ENCODE measurements at places on chromosomes 16 and 17.
A peak's percentile ranks its signal among the peaks of the same experiment; 100 is the strongest.

DNA sequence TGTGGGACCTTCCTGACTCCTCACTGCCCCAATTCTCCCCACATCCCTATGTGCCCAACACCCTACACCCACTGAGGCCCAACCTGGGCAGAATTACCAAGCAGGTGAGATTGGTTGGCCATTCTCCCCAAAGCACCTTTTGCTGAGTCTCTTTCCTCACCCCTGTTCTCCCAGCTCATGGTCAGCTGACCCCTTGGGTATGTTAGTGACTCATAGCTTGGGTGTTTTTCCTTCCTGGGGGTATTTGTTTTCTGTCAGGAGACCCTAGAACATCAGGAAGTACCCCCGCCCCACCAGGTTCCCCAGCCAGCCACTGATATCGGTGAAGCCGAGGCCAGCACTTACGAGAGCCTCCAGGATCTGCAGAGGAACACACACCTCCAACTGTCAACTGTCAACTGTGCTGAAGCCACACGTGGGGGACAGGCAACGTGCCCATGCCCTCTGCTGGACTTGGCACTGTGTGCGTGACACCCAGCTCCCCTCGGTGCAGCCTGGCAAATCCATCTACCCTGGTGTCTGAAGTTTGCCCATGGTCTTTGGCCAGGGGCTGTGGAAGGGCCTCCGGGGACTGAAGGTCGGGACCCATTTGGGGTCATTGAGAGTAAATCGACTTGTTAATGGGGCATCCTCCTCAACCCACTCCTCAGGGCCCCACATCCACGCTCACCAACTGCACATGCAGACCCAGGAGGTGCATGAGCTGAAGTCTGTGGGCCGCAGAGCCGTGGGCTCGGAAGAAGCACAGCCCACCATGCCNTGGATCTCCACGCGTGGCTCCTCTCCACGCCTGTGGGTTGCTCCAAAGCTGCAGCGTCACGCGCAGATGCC is 53.1 kb downstream of the METRNL start:
- no peak for DNase-seq

DNA sequence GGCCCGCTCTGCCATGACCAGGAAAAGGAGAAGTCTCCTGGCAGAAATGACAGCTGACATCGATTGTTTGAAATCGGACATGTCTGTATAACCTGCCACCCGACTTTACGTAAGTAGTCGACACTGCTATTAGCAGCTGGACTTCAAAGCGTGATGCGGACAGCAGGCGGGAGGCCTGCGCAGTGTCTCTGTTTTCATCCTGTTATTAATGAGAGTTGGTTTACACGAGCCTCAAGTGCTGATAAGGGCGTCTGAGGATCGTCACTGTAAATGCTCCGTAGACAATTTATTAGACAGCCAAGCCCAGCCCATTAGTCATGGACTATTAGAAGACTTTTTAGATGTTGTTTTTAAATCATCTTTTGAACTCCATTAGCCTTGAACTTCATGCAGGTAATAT is 328.3 kb downstream of the FOXL1 start:
- no peak for DNase-seq

- DNase-seq, result no peak
Observed at GRCh38 chr17:28008513-28008912, 34.0 kb upstream of the NLK start.

- no peak for DNase-seq
Observed at GRCh38 chr17:31588034-31588433, 196.6 kb downstream of the RAB11FIP4 start.

DNA sequence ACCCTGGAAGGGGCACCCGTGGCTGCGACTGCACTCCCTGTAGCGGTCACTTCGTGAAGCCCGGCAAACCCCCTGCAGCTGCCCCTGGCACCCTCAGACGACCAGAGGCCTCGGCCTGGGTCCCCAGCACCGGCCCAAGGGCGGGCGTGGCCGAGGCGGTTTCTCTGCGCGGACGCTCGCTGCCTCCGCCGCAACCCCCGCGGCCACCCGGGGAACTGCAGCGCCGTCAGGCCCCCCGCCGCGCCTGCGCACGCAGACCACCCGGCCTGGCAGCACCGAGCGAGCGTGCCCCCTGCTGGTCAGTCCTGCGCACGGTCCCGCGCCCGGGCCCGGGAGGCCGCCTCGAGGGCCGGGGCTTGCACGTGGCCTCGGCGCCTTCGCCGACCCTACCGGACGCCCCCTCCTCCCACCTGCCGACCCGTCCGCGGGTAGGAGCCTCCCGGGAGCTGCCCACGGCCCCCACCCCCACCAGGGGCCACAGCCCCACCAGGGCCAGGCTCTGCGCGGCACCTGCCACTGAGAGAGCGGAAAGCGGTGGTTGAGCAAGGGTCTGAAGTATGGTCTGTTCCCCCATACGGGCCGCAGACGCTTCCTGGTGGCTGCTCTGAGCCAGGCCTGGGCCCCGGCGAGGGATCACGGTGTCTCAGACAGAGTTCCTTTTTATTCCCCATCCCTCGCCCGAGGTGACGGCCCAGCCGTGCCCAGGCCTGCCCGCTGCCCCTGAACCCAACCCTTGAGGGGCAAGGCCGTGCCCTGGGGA is 11.5 kb upstream of the HS3ST6 start:
- DNase-seq, result peak; percentile 36

GRCh38 chr17:58121925-58122324 is 26.3 kb upstream of the OR4D1 start:
- DNase-seq, result peak; percentile 16

DNA sequence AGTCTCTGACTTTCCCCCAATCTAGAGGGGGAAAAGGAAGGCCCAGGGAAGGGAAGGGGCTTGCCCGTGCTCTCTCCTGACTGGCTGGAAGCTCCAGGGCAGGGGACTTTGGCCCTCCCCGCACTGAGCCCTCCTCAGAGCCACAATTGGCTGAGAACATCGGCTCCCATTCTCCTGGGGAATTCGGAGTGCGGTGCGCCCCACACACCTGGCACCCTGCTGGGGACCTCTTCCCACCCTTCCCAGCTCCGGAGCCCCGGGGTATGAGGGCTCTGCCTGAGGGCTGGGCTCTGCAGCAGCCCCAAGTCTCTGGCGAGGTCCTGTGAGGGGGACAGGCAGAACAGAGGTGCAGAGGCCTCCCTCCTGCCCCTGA is 36.0 kb downstream of the PIMREG start:
- no peak for DNase-seq

DNA sequence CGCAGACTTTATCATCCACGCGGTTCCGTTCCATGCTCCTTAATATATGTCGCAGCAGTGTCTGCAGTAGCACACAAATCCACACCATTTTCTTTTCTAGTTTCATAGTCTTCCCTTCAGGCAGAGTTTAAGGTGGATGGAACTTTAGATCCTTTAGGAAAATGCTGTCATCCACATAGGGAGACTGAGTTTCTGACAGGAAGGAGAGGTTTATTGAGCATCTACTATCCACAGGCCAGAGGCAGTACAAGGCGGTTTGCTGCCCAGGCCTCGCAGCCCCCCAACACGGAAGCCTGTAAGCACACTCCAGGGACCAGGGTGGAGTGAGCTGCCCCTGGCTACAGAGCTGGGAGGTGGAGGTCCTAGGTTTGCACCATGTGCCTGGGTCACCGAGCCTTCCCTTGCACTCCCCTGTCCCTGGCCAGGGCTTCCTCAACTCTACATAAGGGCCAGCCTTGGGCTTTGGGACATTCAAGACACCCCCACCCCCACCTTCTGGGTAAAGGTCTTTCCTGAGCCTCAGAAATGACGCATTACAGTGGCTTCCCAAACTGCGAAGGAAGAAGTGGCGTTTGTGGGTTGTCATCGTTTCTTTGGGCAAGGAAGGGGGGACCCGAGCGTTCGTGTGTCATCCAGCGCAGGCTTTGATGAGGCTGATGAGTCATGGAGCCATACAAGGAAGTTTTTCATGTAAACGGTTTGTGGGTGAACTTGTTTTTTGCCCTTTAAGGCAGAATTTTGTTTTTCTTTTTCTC is 146.5 kb upstream of the PLCG2 start:
- no peak for DNase-seq

DNA sequence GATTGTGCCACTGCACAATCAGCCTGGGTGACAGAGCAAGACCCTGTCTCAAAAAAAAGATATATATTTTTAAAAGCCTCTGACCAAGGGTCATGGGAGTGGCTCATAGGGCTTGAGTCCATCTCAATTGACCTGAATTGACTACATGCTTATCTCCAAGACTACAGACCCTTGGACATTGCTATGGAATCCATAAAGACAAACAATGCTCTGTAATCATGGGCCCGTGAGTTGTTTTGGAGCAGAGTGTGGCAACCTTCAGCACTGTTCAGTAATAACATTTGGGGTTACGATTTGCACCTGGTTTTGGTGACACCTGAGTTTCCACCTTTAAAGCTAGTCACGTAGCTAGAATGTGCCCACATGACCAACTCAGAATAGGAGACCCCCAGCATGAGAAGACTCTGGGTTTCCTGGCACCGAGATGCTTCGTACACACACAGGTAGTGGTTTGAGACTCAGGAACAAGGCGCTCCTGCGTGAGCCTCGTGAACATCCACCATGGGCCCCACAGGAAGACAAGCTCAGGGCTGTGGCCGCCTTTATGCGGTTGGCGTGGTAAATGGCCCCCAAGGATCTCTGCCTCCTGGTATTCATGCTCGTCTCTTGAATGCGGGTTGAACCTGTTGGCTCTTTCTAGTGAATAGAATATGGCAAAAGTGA is 66.6 kb upstream of the RPH3AL start:
- DNase-seq, result no peak

- DNase-seq, result no peak
Observed at GRCh38 chr17:18208092-18208491, 17.3 kb upstream of the LLGL1 start.

DNA sequence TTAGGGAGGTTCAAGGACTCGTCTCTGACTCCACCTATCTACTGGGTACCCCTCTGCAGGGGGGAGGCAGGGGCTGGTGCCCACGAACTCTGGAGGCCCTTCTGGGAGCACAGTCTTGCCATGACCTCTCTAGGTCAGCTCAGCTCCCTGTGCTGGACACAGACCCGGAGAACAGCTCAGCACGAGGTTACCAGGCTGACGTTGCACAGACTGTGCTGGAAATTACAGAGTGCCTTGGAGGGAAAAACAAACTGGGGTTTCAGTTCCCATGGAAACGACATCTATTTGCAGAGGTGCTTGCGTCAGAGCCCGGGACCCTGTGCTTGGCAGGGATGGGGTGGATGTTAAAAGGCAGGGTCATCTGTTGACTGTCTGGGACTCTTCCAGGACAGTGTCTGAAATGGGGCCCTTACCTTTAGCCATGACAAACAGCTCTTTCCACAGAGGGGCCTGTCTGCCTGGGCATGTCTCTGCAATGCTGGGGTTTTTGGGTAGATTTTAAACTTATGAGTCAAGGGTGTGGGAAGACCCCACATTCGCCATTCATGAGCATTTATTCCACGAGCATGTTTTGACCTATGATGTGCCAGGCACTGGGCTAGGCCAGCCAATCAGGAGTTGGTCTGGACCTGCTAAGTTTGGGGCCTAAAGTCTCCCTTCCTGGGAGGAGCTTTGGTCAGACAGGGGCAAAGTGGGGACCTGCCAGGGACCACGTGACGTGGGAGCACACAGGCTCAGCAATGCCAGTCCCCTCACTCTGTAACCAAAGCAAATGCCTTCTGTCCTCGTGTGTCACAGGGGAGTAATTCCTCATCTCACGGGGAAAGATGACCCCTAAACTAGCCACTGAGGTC is 22.5 kb downstream of the CCR7 start:
- DNase-seq, result peak; percentile 22

- no peak for DNase-seq
Observed at GRCh38 chr17:70288540-70289290, 119.4 kb downstream of the KCNJ2 start.

DNA sequence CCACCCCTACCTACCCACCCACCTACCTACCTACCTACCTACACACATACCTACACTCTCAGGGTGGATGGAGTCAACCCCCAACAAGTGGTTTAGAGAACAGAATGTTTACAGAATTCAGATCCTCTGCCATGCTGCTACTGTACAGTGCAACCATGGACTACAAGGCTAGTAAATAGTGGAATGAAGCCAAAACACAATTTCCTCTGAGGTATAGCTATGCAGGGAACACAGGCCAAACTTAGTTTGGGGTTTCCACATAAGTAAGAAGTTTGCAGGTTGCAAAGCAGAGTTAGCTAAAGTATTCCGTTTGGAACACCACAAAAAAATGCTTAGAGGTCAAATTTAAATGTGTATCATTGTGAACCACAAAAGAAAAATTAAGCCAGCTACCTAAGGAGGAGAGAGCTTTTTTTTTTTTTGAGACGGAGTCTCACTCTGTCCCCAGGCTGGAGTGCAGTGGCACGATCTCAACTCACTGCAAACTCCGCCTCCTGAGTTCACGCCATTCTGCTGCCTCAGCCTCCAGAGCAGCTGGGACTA is 2.7 kb upstream of the AP1G1 start:
- DNase-seq, result no peak

DNA sequence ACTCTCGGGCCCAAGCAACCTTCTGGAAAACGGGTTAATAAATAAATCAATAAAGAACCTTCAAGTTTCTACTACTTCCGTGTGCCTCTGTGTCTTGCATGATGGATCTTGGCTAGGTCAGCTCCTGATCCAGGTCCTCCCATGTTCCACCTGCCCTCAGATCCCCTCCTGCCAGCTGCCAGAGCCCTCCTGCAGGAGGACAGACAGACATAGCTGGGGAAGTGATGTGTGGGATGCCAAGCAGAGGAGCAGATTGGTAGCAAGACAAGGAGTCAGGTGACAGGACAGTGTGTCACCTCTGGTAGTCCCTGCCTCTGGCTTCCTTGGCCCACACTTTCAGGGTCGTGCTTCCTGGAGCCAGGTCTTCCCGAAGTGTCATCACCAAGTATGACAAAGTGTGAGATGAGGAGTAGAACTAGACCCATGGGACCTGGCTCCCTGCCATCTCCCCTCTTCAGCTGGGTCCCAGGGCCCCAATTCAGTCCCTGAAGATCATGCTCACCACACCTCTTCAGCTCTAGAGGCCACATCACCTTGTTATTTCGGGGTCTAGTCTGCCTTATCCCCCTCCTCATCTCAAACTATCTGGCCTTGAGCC is 1.0 kb upstream of the EPN3 start:
- no peak for DNase-seq

- DNase-seq, result no peak
Observed at GRCh38 chr16:56938664-56939513, 6.9 kb downstream of the HERPUD1 start.

- DNase-seq, result no peak
Observed at GRCh38 chr17:77036136-77036840, 104.5 kb upstream of the SEC14L1 start.

GRCh38 chr17:75652934-75653549 is 13.9 kb downstream of the RECQL5 start:
- peak; percentile 65 for DNase-seq

DNA sequence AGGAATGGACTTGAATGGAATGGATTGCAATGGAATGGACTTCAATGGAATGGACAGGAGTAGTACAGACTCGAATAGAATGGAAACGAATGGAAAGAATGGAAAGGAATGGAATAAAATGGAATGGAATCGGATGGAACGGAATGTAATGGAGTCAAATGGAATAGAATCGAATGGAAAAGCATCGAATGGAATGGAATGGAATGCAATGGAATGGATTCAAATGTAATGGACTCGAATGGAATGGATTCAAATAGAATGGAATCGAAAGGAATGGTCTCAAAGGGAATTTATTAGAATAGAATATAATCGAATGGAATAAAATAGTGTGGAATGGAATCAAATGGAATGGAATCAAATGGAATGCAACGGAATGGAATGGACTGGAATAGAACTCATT is 484.9 kb upstream of the WSB1 start:
- DNase-seq, result no peak

Measured in NCI-H1694 (cell line).